ENCODE measurements at places on chromosomes 4 and X.
A peak's percentile ranks its signal among the peaks of the same experiment; 100 is the strongest.

DNA sequence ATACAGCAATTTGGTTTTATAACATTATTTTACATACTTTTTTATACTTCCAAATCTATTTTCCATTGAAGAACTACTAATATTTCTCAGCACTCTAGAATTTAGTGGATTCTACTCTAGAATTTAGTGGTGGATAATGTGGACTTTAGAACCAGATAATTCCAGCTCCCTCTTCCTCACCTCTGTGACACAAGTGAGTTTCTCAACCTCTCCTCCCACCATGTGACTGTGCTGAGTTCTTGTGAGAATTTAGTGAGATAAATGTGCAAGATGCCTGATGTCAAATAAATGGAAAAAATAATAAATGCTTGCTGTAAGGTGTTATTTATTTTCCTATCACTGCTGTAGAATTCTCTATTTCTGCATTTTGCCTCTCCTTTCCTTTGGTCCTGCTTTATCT, 107.3 kb downstream of the CPEB2 start:
- no peak for DNase-seq

DNA sequence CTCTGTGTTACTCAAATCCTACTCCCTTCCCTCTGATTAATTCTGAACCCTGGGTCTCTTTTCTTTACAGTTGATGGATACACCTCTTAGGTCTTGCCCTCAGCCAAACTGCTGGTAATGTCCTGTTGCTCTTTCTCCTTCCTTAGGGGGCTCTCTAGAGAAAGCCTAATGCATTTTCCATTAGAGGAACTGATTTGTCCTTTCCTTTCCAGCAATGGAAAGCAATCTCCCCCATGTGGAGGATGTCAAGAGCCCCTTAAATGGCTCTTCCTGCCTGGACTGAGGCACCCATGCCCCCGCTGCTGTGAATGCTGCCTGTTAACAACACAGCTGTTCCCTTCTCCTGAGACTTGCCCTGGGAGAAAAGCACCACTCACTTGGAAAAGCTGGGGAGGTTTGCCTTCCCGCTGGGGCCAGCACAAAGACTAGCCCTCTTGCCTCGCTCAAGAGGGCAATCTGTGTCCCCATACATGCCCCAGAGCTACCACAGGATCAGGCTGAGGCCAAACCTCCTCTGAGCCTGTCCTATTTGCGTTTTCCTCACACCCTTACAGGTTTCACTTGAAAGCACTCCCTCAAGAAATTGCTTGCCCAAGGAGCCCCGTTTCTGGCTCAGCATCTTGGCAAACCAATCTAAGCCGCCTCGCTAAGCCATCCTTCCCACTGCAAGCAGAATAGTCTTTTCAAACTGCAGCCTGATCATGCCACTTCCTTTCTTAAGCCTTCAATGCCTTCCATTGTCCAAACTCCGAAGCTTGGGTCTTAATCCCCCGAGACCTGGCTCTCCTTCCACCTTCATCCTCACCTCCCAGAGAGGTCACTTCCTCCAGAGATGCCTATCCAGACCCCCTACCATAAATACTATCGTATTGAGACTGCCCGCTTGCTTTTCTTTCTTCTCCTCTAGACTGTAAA, 23.2 kb upstream of the SMIM20 start:
- no peak for DNase-seq

- DNase-seq = peak; percentile 66
These were observed 14.1 kb upstream of the STX18 start for GRCh38 chr4:4555916-4556315.

GRCh38 chrX:72100824-72101351, 30.8 kb downstream of the RTL5 start:
- no peak for DNase-seq

DNA sequence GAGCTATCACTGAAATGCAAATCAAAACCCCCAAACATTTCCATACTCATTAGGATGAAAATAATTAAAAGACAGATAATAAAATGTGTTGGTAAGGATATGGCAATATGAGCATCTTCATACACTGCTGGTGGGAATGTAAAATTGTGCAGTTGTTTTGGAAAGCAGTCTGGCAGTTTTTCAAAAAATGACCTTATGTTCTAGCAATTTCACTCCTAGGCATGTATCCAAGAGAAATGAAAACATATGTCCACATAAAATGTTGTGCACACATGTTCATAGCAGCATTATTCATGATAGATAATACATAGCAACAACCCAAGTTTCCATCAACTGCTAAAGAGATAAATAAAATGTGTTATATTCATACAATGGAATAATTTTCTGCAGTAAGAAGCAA, 14.8 kb upstream of the GPRASP2 start:
- peak; percentile 37 for DNase-seq

DNA sequence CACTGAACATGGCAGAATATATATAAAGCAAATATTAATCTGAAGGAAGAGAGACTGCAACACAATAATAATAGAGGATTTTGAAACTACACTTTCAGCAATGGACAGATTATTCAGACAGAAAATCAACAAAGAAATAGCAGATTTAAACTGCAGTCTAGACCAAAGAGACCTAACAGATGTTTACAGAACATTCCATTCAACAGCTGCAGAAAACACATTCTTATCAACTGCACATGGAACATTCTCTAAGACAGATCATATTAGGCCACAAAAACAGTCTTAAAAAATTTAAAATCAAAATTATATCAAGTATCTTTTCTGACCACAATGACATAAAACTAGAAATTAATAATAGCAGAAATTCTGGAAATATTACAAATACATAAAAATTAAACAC, 27.1 kb downstream of the CENPE start:
- no peak for DNase-seq

DNA sequence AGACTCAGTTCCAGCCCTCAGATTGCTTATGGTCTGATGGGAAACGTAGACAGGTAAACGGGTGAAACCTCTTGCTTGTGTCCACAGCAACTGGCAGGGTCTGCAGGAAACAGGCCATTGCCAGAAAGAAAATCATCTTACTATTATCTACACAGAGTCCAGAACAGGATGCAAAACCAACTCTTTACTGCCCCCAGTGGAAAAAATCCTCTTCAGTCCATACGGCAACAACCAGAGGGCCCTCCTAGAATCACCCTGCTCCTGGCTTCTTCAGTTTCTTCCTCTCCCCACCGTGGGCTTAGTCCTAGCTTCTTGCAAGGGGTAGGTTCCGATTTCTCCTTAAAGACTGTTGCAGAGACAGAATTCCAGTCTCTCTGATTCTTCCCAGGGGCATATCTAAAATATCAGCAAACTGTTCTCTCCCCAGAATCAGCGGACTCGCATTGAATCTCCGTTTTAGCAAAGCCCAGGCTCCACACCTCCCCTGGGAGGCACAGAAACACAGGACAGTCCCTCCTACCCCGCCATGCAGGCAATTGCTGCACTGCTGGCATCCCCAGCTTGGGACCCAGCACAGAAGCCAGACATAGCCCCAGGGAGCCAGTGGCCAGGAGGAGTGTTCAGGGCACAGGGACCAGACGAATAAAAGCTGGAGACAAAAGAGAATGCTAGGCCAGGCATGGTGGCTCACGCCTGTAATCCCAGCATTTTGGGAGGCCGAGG, 41.0 kb upstream of the SH3RF1 start:
- DNase-seq = peak; percentile 42

GRCh38 chrX:750263-750662, 119.7 kb downstream of the SHOX start:
- DNase-seq = no peak

GRCh38 chr4:173073939-173074500, 94.6 kb upstream of the GALNT7 start:
- DNase-seq = no peak

DNA sequence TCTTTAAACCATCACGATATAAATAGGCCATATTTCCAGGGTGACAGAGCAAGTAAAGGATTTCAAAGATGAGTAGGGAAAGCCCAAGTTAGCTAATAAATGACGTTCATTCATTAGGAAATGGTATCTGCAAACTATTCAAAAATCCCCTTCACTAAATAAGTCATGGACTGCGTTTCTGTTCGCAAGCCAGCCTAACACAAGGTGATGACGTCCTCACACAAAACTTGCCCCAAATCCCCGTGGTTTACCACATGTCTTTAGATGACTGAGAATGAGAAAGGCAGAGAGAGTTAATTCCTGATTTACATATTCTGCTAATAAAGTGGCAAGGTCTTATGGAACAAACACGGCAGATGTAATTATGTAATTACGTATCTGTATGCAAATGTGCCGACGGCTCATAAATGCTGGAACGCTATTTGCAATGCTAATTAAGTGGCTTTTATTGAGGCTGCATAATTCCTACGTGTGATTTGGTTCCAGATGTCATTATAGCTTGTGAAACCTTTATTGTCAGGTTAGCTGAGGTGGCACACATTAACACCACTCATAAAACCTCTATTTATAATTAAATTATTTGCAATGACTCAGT, 437.7 kb upstream of the FRG1 start:
- no peak for DNase-seq

- DNase-seq = no peak
These were observed 426.4 kb downstream of the PDGFC start for GRCh38 chr4:156545003-156545785.

DNA sequence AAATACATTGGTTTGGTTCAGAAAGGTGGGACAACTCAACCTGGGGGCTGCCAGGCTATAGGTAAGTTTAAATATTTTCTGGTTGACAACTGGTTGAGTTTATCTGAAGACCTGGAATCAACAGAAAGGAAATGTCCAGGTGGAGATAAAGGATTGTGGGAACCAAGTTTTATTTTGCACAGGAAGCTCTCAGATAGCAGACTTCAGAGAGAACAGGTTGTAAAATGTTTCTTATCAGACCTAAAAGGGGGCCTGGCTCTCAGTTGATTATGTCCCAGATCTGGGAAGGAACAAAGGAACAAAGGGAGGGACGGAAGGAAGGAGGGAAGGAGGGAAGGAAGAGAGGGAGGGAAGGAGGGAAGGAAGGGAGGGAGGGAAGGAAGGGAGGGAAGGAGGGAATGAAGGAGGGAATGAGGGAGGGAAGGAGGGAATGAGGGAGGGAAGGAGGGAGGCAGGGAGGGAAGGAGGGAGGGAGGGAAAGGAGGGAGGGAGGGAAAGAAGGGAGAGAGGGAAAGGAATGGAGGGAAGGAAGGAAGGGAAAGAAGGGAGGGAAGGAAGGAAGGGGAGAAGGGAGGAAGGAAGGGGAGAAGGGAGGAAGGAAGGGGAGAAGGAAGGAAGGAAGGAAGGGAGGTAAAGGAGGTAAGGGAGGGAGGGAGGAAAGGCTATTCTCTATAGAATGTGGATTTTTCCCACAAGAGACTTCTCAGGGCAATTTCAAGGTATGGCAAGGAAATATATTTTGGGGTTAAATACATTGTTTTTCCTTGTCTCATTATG, 186.7 kb downstream of the DHRSX start:
- DNase-seq = no peak

DNA sequence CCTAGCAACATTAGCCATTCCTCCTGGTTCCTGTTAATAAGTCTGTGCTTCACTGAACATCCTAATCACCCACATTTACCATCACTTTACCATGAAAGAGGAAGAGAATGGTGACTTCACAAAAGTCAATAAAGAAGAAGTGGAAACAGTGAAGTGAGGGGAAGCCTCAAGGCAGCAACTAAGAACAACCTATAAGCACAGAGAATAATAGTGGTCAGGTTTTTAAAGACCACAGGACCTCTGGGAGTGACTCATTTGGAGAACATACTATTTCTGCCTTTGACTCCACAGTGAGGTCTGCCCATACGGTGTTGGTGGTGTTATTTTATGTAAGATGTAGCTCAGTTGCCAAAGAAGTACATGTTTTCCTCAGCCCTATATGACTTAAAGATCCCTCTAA, 86.0 kb upstream of the TET2 start:
- DNase-seq = no peak

GRCh38 chrX:39907964-39908661, 189.6 kb downstream of the BCOR start:
- DNase-seq = peak; percentile 90

DNA sequence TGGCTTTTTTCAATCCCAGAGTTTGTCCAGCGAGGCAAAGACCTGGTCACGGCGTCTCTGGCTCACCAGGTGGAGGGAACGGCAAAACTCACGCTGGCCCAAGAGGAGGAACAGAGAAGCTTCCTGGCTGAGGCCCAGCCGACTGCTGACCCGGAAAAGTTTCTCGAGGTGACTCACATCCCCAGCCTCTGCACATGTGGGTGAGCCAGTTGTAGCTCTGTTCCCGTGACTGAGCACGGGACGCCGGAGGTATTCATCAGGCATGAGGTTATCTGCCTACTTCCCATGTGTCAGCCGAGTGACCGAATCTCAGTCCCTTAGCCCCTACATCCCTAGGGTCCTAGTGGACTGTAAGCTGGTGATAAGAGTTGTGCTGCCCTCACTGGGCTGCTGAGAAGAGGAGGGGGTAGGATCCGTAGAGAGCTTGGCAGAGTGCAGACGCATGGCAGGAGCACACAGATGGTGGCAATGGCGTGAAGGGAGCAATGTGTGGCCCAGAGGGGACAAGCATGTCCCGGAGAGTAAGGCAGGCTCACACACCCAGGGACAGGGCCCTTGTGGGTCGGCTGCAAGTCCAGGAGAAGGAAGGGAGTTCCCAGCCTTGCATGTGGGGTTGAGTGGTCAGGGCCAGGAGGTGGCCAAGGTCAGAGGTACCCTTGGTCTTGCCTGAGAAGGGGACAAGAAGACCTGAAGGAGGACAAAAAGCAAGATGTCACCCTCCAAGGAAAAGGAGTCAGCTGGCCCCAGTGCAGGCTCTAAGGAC, 42.9 kb downstream of the EVC start:
- DNase-seq = peak; percentile 93

DNA sequence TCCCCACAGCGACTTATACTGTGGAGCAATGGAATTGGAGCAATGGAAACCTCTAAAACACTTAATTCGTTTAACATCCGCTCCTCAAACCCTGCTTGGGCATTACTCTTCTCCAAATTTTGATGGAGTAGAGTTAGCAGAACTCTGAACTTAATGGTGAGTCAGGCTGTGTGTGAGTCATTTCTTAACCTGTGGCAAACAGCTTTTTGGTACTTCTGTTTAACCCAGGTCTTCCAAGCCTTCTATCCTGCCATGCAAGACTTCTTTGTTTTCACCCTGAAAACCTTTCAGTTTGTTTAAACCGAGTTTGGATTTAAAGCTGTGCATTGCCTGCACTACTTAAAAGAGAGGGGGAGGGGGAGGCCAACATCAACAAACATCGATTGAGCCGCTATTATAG, 3.6 kb upstream of the AMOT start:
- no peak for DNase-seq

GRCh38 chr4:129328162-129328561, 232.2 kb downstream of the C4orf33 start:
- DNase-seq = no peak

DNA sequence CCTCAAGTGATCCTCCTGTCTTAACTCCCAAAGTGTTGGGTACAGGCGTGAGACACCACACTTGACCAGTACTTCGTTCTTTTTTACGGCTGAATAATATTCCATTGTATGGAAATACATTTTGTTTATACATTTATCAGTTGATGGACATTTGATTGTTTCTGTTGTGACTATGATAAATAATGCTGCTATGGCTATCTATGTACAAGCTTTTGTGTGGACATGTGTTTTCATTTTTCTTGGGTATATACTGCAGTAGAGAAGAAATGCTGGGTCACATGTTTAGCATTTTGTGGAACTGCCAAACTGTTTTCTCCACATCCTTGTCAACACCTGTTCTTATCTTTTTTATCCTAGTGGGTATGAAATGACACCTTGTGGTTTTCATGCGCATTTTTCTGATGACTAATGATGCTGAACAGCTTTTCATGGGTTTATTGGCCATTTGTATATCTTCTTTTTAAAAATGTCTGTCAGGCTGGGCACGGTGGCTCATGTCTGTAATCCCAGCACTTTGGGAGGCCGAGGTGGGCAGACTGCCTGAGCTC, 37.3 kb downstream of the SAT1 start:
- no peak for DNase-seq

Measured in HCEC 1CT (cell line).